ENCODE measurements at places on chromosomes 12 and 14.

- DNase-seq: no peak
Observed at GRCh38 chr12:89349814-89350213, 2.5 kb downstream of the DUSP6 start.

DNA sequence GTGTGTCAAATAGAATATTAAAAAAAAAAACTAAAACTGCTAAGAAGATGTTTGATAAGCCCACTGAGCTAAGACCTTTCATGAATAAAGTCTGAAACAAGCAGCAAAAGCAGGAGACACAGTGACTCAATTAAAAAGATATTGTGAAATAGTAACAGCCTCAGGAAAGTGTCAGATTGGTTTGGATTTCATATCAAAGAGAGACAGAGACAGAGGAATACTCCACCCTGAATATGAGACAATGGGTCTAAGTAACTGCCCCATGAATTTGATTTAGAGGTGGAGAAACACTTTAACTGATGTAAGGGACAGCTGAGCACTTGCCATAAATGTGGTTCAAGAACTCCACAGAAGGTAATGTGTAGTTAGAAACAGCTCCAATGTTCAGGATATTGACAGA, 277.9 kb upstream of the FOXG1 start:
- DNase-seq: no peak

DNA sequence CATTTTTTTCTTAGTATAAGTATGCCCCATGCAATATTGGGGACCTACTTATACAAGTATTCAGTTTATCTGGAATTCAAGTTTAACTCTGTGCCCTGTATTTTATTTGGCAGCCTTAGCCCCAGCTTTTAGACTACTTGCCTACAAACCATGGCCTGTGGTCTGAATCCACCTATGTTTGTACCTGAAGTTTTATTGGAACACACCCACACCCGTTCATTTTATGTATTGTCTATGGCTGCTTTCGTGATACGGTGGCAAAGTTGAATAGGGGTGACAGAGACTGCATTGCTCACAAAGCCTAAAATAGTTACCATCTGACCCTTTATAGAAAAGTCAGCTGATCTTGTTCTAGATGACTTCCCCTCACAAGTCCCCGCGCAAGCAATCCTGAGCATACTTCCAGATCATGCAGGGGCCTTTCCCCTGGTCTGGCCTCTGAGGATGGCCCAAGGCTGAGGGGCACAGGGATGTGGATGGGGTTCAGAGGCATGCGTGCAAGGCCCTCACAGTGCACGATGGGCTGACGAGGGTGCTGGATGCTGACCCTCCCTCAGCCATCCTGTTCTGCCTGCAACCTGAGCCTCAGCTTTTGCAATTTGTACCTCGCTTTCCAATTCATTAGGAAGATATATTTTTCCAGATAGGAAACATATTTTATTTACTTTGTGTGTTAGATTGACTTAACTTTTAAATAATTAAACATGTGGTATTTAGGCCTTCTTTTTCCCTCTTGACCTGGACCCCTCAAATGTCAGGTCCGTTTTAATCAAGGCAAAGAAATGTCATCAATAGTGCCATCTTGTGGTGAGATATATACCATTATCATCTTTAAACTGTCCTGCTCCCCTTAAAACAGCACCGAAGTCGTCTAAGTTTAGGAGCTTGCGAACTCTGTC, 527.3 kb upstream of the CCDC196 start:
- no peak for DNase-seq

- no peak for DNase-seq
Observed at GRCh38 chr12:95995238-95996031, 709 bp downstream of the HAL start.

- DNase-seq: no peak
Observed at GRCh38 chr12:124636138-124636978, 68.9 kb upstream of the NCOR2 start.

GRCh38 chr14:104559028-104559803, 20.3 kb upstream of the C14orf180 start:
- no peak for DNase-seq

DNA sequence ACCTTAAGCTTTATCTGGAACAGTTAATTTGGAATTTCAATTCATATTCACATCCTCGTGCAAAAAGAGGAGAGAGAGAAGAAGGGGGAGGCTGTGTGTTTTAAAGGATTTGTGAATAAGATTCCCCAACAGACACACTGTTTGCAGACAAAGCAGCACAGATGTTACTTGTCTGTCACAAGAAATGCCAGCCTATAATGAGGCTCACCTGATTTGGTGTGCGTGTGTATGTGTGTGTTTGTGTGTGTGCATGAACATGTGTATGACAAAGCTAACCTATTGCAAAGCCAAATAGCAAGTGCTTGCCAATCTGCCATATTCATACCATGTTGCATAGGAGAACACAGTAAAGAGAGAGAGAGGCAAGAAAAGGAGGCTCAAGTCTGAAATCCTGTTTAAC, 361.6 kb upstream of the NOVA1 start:
- DNase-seq: no peak

DNA sequence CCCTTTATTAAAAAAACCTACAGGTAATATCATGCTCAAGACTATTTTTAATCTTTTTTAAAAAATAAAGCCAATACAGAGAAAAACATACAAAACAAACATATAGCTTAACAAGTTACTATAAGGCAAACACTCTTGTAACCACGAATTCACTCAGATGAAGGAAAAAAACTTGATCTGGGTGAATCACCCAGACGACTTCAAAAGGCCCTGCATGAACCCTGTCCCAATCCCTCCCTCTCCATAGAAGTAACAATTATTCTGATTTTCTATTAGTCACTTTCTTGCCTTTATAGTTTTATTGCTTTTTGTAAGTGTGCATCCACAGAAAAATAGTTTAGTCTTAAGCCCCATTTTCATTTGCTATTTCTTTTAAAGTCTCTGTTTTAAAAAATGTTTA, 72.6 kb downstream of the LRP6 start:
- no peak for DNase-seq

GRCh38 chr14:65772921-65773574, 360.5 kb downstream of the FUT8 start:
- peak; percentile 64 for DNase-seq

- no peak for DNase-seq
Observed at GRCh38 chr14:57182760-57183503, 85.8 kb downstream of the EXOC5 start.

GRCh38 chr12:8045952-8046944, 13.7 kb downstream of the FOXJ2 start:
- DNase-seq: peak; percentile 41

GRCh38 chr14:44385906-44386305, 121.2 kb downstream of the FSCB start:
- DNase-seq: no peak

- no peak for DNase-seq
Observed at GRCh38 chr12:2904260-2904659, 13.6 kb downstream of the TULP3 start.

- peak; percentile 26 for DNase-seq
Observed at GRCh38 chr14:77707355-77707723, 484 bp downstream of the ALKBH1 start.

DNA sequence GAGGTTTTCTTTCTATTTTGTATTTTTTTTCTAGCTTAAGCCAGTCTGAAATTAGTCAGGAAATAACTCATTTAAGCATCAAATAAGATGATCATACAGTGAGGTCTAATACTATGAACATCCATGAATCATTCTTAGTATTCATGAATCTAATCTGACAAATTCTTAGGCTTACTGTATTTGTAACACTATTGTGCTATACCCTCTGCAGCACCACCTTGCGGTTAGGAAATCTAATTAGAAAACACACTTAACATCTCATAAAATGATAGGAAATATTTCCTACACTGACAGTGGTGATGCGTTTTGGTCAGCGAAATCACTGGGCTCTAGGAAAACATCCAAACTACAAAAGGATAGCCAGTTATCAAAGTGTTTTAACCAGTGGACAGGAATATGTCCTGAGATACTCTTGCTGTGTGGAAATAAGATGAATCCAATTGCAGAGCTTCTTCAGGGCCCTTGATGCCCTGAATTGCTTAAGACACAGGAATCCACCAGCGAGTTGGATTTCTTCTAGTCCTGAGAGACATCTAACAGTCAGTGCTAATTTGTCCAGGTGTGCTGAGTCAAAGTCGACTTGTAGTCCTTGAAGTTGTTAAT, 109.3 kb upstream of the MYF6 start:
- no peak for DNase-seq

Data from LNCaP clone FGC (cell line).